ENCODE measurements at places on chromosomes 11 and 22.

GRCh38 chr22:18909556-18909955 is 3.4 kb downstream of the DGCR6 start:
- DNase-seq, result no peak

GRCh38 chr11:108131993-108132392 is 10.6 kb downstream of the ACAT1 start:
- no peak for DNase-seq

DNA sequence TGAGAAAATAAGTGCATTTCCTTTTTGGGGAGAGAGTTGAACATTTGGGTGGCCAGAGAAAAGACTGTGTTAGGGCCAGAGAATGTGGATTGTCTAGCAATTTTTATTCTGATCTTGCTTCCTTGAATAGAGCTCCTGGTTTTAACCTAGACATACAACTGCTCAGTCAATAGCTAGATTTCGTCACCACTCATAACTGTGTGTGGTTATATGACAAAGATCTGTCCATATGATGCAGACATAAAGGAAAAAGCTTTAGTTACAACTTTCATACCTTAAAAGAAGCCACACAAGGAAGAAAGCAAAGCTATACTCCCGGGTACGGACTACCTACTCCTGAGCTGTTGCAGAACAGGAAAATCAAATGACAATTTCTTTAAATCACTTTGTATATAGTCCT is 37.2 kb downstream of the MS4A6A start:
- no peak for DNase-seq

DNA sequence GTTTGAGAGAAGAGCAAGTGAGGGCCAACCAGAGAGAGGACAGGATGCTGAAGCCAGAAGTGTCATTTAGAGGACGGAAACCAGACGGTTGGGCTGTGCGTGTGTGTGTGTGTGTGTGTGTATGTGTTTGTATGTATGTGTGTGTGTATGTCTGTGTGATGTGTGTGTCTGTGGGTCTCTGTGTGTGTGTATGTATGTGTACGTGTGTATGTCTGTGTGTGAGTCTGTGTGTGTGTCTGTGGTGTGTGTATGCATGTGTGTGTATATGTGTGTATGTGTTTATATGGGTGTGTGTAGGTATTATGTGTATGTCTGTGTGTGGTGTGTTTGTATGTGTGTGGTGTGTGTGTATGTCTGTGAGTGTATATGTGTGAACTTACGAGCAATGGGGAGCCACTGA is 77.7 kb upstream of the EIF3D start:
- no peak for DNase-seq

- no peak for DNase-seq
Observed at GRCh38 chr22:27840436-27840835, 38.9 kb upstream of the MN1 start.

DNA sequence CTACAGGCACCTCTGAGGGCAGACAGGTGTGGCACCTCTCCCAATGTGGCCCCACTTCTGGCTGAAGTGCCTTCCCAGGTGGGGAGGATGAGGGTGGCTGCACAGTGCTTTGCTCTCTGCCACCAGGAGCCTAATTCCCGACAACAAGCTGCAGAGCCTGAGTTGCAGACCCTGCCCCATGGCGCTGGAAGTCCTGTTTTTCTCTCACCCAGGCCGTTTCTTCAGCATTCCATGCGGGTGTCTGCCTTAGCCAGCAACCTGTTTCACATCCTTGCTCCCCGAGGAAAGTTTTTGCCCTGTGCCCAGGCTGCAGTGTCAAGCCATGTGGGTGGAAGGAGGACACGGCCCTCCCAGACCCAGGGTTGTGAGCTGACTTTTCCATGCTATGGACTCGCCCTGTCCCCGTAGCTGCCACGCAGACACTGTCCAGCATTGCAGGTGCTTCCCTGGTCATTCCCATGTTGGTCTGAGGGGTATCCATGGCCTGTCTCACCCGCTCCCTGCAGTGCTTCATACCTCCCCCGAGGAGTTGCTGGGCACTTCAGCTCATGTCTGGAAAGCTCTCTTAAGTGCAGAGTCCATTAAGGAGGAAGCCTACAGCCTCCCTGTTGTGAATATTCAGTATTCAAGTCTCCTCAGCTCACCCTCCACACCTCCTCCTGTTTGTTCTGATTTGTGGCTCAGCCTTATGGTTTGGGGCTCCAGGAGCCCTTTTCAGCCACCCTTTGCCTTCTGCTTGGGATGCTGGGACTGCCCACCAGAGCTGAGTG is 2.9 kb downstream of the DAGLA start:
- no peak for DNase-seq

- DNase-seq, result no peak
Observed at GRCh38 chr11:62804310-62805075, 747 bp downstream of the NXF1 start.

DNA sequence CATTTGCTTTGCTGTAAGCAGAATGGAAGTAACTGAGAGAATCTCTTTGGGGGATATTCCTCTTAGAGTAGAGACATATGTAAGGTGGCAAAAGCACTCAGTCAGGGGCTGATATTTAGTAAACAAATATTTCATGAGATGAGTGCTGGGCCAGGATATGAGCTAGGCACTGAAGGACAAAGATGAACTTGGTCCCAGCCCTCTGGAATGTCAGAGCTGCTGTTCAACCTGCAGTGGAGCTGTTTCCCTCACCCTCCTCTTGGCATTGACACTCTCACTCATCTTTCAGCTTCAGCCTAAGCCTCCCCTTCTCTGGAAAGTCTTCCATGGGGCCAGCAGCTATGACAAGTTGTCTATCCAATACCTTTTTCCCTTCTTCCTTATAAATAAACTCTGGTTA is 22.2 kb downstream of the RASSF10 start:
- no peak for DNase-seq

- DNase-seq, result no peak
Observed at GRCh38 chr11:131889146-131889577, 518.7 kb downstream of the NTM start.

- no peak for DNase-seq
Observed at GRCh38 chr11:10440401-10440800, 14.7 kb upstream of the AMPD3 start.

- no peak for DNase-seq
Observed at GRCh38 chr22:46652847-46653331, 32.7 kb downstream of the GRAMD4 start.

GRCh38 chr11:59078435-59078834 is 7.7 kb upstream of the GLYATL1B start:
- DNase-seq, result no peak

GRCh38 chr22:41367680-41368542 is 13.8 kb upstream of the TEF start:
- no peak for DNase-seq

DNA sequence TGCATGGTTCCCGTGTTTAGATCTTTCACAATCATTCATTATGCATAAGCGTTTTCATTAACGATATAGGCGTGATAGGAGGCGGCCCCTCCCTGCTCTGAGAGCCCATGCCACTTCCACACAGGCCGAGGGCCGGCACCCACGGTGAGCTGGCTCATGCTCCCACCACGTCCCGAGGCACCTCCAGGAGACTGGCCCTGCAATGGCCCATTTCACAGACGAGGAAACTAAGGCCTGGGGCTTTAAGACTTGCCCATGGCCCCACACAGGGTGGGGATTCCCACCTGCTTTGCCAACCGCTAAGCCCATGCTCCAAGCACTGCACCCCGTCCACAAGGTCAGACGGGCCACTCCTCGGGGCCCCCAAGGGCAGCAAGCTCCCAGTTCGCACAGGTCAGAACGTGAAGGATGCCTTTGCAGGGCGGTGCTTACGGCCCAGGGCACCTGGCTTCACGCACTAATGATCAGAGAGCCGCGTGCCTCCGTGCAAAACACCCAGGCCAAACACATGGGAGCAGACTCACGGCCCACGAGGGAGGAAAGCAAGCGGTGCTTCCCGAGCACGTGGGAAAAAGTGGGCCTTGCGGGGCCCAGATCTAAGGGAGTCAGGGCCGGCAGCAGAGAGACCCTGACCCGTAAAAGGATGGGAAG is 8.3 kb downstream of the OSBPL5 start:
- DNase-seq, result no peak
